T-helper 9 cell (primary cell): ENCODE measurements at places on chromosomes 11 and 22.

GRCh38 chr22:41524809-41525449 lies 19.3 kb downstream of the POLR3H start:
- DNase-seq: peak; percentile 41

DNA sequence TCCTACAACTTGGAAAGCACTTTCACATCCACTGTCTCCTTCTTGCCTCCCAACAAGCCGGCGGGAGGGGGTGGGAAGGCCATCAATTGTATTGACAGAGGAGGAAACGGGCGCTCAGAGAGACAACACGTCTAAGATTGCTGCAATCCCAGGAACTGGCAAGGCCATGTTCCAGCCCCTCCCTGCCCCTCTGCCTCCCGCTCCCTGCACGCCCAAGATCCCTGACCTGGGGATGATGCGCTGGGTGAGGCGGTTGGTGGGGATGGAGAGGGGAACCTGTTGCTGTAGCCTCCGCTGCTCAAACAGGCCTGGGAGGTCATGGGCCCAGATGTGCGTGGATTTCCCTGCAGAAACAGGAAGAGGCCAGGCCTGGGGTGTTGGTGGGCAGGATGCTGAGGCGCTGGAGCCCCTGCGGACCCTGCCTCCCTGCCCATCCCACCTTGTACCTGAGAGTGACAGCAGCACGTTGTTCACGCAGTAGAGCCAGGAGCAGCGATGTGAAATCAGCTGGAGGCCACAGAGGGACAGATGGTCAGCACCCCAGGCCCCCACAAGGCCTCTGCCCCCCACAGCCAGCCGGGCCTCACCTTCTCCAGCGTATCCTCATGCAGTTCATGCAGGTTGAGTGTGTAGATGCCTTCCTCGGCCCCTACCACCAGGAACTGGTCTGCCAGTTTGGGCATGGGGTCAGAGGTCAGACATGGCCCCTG lies 6.8 kb downstream of the MAP4K2 start:
- no peak for DNase-seq

DNA sequence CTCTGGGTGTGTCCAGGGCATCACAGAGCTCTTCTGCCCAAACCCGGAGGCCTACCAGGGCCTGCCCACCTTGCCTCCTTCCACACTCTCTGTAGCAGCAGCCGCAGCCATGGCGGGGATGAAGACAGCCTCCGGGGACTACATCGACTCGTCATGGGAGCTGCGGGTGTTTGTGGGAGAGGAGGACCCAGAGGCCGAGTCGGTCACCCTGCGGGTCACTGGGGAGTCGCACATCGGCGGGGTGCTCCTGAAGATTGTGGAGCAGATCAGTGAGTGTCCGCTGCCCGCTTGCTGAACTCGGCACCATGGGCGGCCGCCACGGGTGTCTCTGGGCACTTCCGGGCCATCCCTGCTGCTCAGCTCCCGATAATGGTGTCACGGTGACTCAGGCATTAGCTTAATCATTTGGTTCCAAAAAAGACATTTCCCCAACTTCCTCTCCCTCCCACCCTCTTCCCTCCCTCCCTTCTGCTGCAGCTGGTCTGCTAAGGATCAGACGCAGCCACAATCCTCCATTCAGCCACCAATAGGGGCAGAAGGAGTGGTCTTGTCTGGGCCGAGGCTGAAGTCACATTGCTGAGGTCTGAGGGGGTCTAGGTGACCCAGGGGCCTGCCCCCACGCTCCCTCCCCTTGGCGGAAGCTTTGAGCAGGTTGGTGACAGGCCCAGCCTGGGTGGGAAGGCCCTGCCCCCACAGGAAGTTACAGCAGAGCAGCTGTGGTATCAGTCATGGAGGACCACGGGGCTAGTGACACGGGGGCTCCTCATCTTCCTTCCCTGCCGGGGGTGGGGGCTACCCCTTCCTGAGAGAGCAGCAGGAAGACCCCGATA lies 950 bp downstream of the FERMT3 start:
- peak; percentile 53 for DNase-seq

GRCh38 chr11:115112754-115113153 lies 391.5 kb downstream of the CADM1 start:
- DNase-seq: no peak

GRCh38 chr11:44680982-44681597 lies 45.7 kb upstream of the TSPAN18 start:
- DNase-seq: peak; percentile 14

DNA sequence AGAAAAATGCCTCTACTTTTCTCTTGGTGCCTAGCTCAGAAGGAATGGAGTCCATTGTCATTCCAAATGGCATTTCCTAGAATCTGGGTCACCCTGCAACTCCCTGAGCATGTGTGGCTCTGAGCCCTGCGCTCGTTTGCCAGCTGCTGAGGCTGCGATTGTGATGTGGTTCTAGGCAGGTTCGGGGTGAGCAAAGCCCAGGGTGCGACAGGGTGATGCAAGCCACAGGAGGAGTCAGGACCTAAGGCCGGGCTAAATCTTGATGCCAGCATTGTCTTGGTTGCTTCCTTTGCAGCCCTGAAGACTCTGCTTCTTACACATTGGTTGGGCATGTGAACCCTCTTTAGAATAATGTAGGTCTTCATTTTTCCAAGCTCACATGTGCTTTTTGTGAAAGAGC lies 131.0 kb downstream of the MORC2 start:
- no peak for DNase-seq

- DNase-seq: no peak
Measured at GRCh38 chr11:115226556-115226955, 277.7 kb downstream of the CADM1 start.

GRCh38 chr11:119359365-119360214 lies 13.1 kb upstream of the MFRP start:
- DNase-seq: no peak

DNA sequence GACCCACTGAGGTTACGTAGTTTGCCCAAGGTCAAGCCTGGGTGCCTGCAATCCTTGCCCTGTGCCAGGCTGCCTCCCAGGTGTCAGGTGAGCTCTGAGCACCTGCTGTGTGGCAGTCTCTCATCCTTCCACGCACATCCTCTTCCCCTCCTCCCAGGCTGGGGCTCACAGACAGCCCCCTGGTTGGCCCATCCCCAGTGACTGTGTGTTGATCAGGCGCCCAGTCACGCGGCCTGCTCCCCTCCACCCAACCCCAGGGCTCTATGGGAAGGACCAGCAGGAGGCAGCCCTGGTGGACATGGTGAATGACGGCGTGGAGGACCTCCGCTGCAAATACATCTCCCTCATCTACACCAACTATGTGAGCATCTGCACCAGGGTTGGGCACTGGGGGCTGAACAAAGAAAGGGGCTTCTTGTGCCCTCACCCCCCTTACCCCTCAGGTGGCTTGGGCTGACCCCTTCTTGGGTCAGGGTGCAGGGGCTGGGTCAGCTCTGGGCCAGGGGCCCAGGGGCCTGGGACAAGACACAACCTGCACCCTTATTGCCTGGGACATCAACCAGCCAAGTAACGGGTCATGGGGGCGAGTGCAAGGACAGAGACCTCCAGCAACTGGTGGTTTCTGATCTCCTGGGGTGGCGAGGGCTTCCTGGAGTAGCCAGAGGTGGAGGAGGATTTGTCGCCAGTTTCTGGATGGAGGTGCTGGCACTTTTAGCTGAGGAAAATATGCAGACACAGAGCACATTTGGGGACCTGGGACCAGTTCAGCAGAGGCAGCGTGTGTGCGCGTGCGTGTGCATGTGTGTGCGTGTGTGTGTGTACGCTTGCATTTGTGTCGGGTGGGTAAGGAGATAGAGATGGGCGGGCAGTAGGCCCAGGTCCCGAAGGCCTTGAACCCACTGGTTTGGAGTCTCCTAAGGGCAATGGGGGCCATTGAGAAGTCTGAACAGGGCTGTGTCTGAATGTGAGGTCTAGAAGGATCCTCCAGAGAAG lies 1.6 kb downstream of the GSTP1 start:
- no peak for DNase-seq

DNA sequence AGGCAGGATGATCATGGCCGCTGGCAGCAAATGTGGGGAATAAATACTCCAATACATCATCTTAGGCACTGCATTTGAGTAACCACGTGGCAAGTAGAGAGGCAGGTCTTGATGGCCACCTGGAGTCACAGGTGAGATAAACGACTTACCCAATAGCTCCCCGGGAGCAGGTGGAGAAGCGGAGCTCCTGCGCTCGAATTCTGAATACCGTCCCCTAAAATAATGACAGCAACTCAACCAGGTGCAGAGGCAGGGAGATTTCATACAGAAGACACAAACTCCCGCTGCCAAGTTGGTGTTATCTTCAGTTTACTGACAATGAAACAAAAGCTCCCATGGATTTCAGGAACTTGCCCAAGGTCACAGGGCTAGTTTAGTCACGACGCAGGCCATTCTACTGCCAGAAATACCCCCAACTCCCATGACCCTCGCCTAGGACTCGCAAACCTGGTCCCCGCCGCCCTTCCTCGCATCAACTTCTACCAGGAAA lies 437 bp downstream of the SLC43A3 start:
- DNase-seq: no peak

- no peak for DNase-seq
Measured at GRCh38 chr11:130403271-130403804, 25.1 kb downstream of the ADAMTS8 start.

GRCh38 chr11:1939006-1939625 lies 8.0 kb upstream of the MRPL23 start:
- DNase-seq: no peak

DNA sequence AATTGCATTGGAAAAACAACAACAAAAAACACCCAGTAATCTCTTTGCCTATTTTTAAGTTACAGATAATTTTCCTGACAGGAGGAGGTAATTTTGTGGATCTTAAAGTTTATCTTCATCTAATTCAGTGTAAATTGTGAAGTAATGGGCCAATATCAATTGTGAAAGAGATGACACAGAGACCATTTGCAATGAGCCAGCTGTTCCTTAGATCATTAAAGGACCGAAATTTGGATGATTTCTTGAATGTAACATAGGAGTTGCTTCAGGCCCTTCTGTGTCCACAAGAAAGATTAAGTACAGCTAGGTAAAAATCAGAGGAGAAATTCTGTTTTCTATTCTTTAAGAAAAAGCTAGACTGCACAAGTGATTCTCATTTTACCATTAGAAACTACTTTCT lies 718.5 kb upstream of the ANO3 start:
- DNase-seq: no peak

DNA sequence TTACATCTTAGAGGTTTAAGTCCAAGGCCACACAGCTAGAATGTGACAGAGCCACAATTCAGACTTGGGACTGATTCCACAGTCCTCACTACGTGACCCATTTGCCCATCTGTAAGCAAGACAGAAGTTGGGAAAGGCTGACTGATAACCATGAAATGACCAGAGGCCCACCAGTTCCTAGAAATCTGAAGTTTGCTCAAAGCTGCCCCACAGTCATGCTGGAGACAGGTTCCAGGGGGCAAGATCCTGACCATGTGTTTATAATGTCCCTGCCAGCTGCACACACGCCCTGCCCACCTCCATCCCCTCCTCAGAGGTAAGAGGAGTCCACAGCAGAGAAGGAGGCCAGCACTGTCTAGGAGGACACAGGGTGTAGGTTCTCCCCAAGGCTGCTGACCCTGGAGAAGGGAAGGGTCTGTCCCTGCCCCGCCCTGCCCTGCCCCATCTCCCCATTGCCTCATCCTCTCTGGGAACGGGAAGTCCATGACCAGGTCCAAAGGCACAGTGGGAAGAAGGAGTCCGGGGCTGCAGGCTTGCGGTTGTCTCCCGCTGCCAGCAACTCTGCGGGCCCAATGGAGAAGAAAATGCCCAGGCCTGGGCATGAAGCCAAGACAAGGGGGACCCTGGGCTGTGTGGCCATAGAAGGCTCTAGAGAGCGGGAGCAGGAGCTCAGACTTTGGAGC lies 11.9 kb upstream of the OAF start:
- no peak for DNase-seq

- DNase-seq: no peak
Measured at GRCh38 chr11:92929246-92929645, 40.2 kb upstream of the MTNR1B start.

GRCh38 chr11:91972665-91973266 lies 251.9 kb upstream of the FAT3 start:
- no peak for DNase-seq

GRCh38 chr11:67617243-67617953 lies 10.7 kb downstream of the NDUFV1 start:
- no peak for DNase-seq
